MCF 10A (cell line): ENCODE measurements at places on chromosomes 4 and X. TPM values are rescaled to one million over a fixed set of nuclear protein-coding genes. Genes with fewer than 3 reads are reported as not detected.

GRCh38 chr4:69763233-69763632 lies 2.8 kb upstream of the SULT1B1 start:
- DNase-seq = no peak
- peaks cover 19% of the 10 kb centered on the region for H3K4me1 ChIP-seq
- no peak overlapping the region for H3K27ac ChIP-seq
- H3K36me3 ChIP-seq = no peaks in the 10 kb centered on the region
- no peaks in the 10 kb centered on the region for H3K27me3 ChIP-seq

GRCh38 chr4:83096397-83096796 lies 18.1 kb downstream of the PLAC8 start:
- no peaks in the 10 kb centered on the region for H3K27me3 ChIP-seq
- H3K36me3 ChIP-seq = peaks cover 14% of the 10 kb centered on the region
- H3K27ac ChIP-seq = no peak overlapping the region
- no peak for DNase-seq
- H3K4me1 ChIP-seq = peaks cover 9% of the 10 kb centered on the region

DNA sequence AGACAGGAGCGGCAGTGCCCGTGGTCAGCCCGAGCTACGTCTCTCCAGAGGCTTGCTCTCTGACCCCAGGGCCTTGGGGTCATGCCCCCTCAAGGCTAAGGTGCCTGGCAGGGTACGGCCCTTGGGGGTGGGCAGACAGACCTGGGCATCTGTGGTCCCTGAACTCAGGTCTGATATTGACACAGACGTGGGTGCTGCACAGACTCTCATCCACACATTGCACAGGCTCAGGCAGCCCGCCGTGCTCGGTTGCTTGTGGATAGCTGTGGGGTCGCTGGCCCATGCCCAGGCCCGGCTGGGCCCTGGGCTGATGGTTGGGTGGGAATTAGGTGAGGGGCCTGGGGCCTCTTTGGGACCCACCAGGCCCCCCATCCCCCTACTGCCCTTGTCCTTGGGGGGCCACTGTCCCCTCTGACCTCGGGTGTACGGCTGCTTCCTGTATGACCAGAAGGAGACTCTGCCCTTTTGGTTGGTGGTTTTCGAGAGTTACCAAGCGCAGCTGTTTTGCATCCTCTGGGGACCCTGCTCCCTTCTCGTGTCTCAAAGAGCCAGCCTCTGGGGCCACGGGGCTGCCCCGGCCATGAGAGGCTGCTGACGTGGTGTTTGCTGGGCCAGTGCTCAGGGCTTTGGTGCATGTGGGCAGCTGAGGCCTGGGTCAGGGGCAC lies 10.1 kb downstream of the FGFRL1 start:
- DNase-seq = no peak
- no peak overlapping the region for H3K4me3 ChIP-seq
- no peaks in the 10 kb centered on the region for H3K27me3 ChIP-seq
- no peaks in the 10 kb centered on the region for H3K4me1 ChIP-seq
- no peak overlapping the region for H3K27ac ChIP-seq

GRCh38 chrX:94058728-94059382 lies 384.8 kb downstream of the FAM133A start:
- peaks cover 53% of the 10 kb centered on the region for H3K27me3 ChIP-seq
- H3K36me3 ChIP-seq = no peaks in the 10 kb centered on the region
- peak; percentile 58 for DNase-seq
- peaks cover 5% of the 10 kb centered on the region for H3K4me1 ChIP-seq
- H3K27ac ChIP-seq = no peak overlapping the region
- no peak overlapping the region for H3K4me3 ChIP-seq

DNA sequence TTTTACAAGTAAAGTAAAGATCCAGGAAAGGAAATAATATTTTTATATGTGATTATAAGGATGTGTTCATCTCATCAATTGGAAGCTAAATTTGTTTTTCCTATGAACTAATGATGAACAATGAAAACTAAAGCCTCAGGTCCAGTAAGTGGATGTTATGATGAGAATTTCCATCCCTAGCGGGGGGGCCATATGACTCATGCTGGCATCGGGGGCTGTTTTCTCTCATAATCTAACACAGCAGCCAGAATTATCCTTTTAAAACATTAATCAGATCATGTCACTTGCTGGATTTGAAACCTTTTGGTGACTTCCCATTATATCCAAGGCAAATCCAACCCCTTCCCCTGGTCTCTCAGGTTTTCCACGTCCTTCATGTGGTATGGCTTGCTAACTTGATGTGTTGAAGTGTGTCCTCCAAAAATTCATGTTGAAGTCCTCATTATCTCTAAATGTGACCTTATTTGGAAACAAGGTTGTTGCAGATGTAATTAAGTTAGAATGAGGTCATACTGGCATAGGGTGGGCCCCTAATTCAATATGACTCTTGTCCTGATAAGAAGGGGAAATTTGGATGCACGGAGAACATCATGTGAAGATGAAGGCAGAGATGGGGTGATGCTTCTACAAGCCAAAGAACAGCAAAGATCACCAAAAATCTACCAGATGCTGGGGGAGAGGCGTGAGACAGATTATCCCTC lies 96.8 kb downstream of the AKAP4 start:
- no peaks in the 10 kb centered on the region for H3K4me1 ChIP-seq
- H3K36me3 ChIP-seq = no peaks in the 10 kb centered on the region
- no peak overlapping the region for H3K4me3 ChIP-seq
- H3K27me3 ChIP-seq = peaks cover 46% of the 10 kb centered on the region
- no peak for DNase-seq

DNA sequence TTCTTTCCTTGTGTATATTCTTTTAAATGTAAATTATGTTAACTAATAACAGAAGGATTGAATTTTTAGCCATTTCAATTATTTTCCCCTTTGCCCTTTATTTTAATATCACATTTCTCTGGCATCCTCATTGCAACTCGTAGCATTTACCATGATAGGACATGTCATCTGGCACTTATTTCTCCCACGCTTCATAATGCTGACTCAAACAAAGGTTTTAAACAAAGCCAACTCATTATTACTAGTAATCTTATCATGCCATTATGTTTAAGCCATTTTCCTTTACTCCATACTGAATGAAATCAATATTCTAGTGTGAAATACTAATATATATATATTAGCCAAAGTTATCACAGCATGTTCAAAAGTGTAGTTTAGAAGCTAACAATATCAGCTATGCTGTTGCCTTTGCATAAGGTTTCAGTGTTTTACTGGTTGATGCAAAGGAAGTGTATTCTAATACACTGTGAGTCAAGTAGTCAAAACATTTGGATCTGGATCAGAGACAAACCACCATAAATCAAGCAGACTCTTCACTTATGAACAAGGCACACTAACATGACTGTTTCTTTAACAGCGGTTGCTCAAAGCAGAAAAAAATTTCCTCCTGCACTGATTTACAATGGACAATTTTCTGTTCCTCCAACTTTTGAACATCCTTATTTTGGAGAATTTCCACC lies 281.6 kb downstream of the SLC7A11 start:
- H3K27ac ChIP-seq = peak overlapping the region; percentile 97
- H3K4me3 ChIP-seq = peak overlapping the region; percentile 66
- H3K27me3 ChIP-seq = no peaks in the 10 kb centered on the region
- no peaks in the 10 kb centered on the region for H3K36me3 ChIP-seq
- peak; percentile 82 for DNase-seq

GRCh38 chr4:156824451-156825060 lies 147.0 kb downstream of the PDGFC start:
- peaks cover 6% of the 10 kb centered on the region for H3K36me3 ChIP-seq
- DNase-seq = peak; percentile 22
- H3K4me1 ChIP-seq = peaks cover 19% of the 10 kb centered on the region
- H3K27ac ChIP-seq = no peak overlapping the region

DNA sequence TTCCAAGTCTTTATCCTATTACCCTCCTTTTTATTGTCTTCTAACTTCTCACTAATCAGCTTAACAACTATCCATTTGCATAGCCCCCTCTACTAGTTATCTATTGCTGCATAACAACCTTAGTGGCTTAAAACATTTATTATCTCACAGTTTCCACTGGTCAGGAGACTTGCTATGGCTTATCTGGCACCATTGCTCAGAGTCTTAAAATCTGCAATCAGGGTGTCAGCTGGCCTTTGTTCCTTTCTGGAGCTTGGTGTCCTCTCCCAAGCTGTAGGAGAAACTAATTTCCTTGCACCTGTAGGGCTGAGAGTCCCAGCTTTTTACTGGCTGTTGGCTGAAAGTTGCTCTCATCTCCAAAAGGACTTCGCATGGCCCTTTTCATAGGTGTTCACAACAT lies 137.0 kb upstream of the SMIM31 start:
- no peak for DNase-seq
- H3K27me3 ChIP-seq = no peaks in the 10 kb centered on the region
- no peaks in the 10 kb centered on the region for H3K36me3 ChIP-seq
- H3K4me3 ChIP-seq = no peak overlapping the region

DNA sequence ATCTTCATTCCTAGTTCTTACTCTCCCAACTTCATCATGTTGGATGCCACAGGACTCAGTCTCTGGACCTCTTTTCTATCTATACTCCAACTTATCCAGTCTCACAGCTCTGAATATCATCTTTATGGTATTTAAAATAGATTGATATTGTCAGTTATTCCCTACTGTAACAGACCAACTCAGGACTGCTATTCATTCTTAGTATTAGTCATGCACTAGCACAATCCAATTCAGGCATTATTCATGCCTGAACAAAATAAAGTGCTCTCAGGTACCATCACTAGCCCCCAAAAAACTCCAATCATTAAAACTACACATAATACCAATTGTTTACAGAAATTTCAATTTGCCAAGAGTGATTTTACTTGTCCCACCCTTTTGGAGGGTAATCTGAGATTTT lies 37.7 kb downstream of the FRYL start:
- no peak overlapping the region for H3K4me3 ChIP-seq
- no peak for DNase-seq
- no peak overlapping the region for H3K27ac ChIP-seq
- peaks cover 22% of the 10 kb centered on the region for H3K4me1 ChIP-seq

DNA sequence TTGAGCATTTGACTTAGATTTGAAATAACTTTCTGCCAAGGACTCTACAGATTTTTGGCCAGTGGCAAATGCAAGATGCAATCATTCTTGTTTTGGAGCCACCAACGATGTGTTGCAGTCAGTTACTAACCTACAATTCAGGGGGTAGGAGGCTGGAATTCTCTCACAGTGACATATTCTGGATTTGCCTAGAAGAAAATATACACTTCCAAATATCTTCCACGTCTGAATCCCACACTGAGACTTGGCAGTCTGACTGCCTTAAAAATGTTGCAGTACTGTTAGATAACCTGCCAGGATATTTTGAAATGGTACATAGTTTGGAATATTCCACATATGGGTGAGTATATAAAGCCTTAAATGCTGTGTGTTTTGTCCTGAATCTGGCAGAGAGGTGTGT lies 27.6 kb upstream of the AGTR2 start:
- H3K27ac ChIP-seq = no peak overlapping the region
- peaks cover 58% of the 10 kb centered on the region for H3K27me3 ChIP-seq
- H3K4me3 ChIP-seq = no peak overlapping the region
- DNase-seq = no peak
- H3K36me3 ChIP-seq = peaks cover 8% of the 10 kb centered on the region

- no peaks in the 10 kb centered on the region for H3K4me1 ChIP-seq
- no peak for DNase-seq
- H3K36me3 ChIP-seq = peaks cover 6% of the 10 kb centered on the region
- H3K27ac ChIP-seq = no peak overlapping the region
- no peak overlapping the region for H3K4me3 ChIP-seq
Observed at GRCh38 chr4:8846826-8847225, 24.8 kb downstream of the HMX1 start.

DNA sequence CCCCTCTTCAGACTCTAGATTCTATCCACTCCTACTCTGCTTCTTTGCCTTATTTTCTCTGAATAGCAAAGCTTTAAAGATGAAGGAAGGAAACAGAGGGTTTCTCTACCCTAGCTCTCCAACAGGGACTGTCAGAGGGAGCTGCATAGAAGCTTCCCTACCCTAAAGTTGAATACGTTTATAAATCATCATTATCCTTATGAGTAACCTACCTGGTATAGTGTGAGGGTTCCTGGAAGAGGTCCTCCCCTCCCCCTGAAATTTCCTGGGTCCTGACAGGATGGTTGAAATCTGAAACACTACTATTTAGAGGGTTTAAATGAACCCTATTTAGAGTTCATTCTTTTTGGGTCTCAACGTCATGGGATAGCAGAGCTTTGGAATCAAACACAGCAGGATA lies 187.0 kb upstream of the RBPJ start:
- H3K4me3 ChIP-seq = no peak overlapping the region
- no peak for DNase-seq
- no peak overlapping the region for H3K27ac ChIP-seq
- peaks cover 2% of the 10 kb centered on the region for H3K4me1 ChIP-seq
- H3K36me3 ChIP-seq = no peaks in the 10 kb centered on the region

DNA sequence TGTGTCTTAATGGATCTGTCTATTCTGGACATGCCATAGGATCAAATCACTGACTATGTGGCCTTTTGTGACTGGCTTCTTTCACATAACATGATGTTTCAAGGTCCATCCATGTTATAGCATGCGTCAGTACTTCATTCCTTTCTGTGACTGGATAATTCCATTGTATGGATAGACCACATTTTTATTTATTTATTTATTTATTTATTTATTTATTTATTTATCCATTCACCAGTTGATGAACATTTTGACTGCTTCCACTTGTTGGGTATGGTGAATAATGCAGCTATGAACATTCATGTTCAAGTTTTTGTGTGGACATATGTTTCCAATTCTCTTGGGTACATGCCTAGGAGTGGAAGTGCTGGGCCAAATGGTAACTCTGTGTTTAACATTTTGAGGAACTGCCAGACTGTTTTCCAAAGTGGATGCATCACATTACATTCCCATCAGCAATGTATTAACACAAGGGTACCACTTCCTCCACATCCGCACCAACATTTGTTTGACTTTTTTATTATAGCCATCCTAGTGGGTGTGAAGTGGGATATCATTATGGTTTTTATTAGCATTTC lies 14.0 kb downstream of the RTL5 start:
- no peak overlapping the region for H3K4me3 ChIP-seq
- no peak overlapping the region for H3K27ac ChIP-seq
- no peak for DNase-seq
- no peaks in the 10 kb centered on the region for H3K4me1 ChIP-seq

GRCh38 chr4:16083241-16084191 lies at the start of gene PROM1:
PROM1 (minus strand) TSS chr4:16084023; CDS start chr4:16075906, 8,117 bp downstream.
- H3K27ac ChIP-seq = no peak within 1 kb of the TSS
- DNase-seq = no peak
- no peaks in the 10 kb centered on the region for H3K36me3 ChIP-seq
- peaks cover 10% of the 10 kb centered on the region for H3K4me1 ChIP-seq
- peak within 1 kb of the TSS; percentile 64 for H3K4me3 ChIP-seq

The SULT1E1 gene
- 2.8 and 6.5 TPM in 2 replicates for total RNA-seq

The PCYT1B gene
- not detected in 2 replicates for total RNA-seq

The ADAM29 gene
- total RNA-seq = not detected in 2 replicates

The G3BP2 gene
- total RNA-seq = 179 and 231 TPM in 2 replicates

The PLAC8 gene
- total RNA-seq = 2.0 and 3.3 TPM in 2 replicates

The GLUD2 gene
- total RNA-seq = 0.32 and 0.63 TPM in 2 replicates

The KIT gene
- not detected in 2 replicates for total RNA-seq

The PTPN13 gene
- 23.0 and 28.3 TPM in 2 replicates for total RNA-seq

The GNRHR gene
- not detected in 2 replicates for total RNA-seq

The PRRG1 gene
- 10.2 and 10.5 TPM in 2 replicates for total RNA-seq

The TREX2 gene
- total RNA-seq = 0.49 and 0.75 TPM in 2 replicates

The NAA11 gene
- not detected in 2 replicates for total RNA-seq

The CSN1S1 gene
- not detected in 2 replicates for total RNA-seq

The EDNRA gene
- total RNA-seq = not detected in 2 replicates
